ENCODE measurements at places on chromosomes 11 and 22.
A peak's percentile ranks its signal among the peaks of the same experiment; 100 is the strongest.

DNA sequence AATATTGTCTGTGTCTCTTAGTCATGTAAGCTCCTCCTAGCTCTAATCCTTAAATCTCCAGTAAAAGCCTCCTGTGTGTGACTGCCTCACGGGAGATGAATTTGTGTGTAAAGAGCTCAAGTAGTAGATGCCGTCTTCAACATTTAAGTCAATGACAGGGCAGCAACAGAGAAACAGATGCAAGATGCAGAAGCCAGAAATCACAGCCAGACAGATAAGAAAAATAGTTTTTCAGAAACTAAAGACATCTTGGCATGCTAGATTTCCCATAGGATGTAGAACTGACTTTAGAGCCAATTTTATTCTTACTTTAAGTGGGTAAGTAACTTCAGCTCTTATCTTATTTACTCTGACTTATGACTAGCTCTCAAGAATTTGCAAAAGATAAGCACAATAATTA, 652.8 kb downstream of the KCNA4 start:
- no peak for DNase-seq

DNA sequence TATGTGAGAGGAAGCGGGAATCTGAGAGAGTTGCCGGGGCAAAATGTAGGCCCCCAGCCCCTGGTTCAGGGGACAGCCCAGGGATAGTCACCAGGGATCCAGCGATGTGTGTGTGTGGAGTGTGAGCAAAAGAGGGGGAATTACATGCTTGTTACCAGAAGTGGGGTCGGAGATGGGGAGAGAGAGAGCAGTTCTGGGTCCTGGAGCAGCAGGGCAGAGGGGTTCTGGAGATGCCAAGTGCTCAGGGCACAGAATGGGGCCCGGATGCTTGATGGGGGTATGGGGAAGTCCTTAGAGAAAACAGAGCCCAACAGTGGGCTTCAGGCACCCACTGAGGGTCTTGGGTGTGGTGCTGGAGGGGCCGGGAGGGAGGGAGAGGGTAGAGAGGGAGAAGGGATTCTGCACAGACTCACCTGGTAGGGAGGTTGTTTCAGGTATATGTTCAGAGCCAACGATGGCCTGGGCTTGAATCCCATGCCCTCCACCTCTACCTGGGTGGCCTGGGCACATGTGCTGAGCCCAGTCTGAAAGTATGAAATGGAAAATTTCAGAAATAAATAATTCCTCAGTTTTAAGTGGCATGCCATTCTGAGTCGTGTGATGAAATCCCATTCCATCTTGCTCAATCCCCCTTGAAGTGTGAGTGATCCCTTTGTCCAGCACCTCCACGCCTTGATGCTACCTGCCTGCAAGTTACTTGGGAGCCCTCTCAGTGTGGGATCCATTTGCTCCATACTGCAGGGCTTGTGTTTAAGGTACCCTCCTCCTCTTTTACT, 12.4 kb downstream of the SMIM38 start:
- DNase-seq = peak; percentile 54

GRCh38 chr22:19596680-19597398, 72.6 kb upstream of the CLDN5 start:
- no peak for DNase-seq

- peak; percentile 92 for DNase-seq
Observed at GRCh38 chr22:45548991-45549761, 46.5 kb downstream of the FBLN1 start.

GRCh38 chr11:88418508-88418907, 81.0 kb upstream of the CTSC start:
- DNase-seq = no peak

- no peak for DNase-seq
Observed at GRCh38 chr11:59769828-59770227, 14.7 kb downstream of the STX3 start.

DNA sequence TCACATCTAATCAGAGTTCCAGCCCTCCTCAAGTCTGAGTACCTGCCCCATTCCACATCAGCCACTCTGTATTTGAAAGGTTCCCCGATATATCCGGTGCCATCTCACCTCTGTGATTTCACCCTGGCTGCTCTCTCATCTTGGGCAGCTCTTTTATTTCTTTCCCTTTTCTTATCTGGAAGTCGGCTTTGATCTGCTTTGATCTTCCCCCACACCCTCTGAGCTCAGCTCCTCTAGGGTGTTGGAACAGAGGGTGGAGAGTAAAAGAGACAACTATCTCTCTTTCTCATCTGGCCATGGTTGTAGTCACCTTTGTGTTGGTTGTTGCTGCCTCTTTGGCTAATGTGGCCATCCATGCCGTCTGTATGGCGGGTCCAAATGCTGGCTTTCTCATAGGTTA, 108.3 kb downstream of the ENTHD1 start:
- no peak for DNase-seq

- DNase-seq = no peak
Observed at GRCh38 chr11:10506008-10506370, 35.0 kb downstream of the RNF141 start.

- DNase-seq = no peak
Observed at GRCh38 chr22:49763696-49764095, 64.0 kb downstream of the BRD1 start.

DNA sequence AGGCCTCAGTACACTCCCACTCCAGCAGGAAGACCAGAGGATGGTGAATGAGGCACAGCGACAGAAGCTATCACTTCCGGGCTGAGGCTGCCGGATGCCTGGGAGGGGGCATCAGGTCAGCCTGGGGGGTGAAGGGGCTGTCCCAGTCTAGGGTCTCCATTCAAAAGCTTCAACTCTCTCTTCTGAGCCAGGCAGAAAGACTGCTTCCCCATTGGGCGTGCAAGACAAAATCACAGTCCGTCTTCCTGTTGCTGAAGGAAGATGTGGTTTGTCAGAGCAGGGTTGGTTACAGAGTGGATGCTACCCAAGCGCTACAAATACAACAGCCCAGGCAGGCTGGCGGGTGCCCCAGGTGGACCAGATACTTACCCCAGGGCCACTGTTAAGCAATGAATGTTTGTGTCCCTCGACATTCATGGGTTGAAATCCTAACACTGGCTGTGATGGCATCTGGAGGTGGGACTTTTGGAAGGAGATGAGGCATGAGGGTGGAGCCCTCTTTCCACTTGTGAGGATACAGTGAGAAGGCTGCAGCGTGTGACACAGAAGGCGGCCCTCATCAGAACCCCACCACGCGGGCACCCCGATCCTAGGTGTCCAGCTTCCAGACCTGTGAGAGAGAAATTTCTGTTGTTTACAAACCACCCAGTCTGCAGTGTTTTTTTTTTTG, 12.0 kb downstream of the UPK3A start:
- no peak for DNase-seq

- DNase-seq = no peak
Observed at GRCh38 chr22:38078046-38078840, 5.7 kb downstream of the SLC16A8 start.

DNA sequence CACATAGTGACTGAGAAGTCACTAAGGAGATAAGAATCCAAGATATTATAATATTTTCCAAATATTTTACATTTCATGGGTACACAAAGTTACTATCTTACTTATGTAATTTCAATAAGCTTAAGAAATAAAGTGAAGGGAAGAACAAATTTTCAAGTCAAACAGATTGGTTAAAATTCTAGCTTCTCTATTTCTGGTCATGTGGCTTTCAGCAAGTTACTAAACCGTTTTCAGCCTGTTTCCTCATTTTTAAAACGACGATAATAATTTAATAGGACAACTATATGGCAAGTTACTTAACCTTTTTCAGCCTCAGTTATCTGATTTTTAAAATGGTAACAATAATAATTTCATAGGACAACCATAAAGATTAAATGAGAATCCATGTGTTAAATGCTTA, 15.6 kb downstream of the DCUN1D5 start:
- DNase-seq = no peak

DNA sequence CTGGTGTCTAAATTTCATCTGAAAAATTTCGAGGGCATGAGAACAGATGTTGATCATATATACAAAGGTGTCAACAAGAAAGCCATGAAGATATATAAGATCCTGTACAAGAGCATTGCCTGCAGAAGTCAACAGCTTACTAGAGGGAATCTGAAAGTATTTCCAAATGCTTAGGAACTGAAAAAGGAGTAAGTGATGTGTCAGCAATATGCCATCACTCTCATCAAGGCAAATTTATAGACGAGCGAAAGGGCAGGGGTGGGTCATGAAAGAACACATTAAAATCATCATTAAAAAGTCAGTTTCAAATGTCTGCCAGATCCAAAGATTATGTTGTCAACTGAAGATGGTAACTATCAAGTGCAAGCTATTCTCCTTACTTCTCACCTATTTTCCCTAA, 1299.0 kb downstream of the LRRC4C start:
- DNase-seq = no peak

- DNase-seq = no peak
Observed at GRCh38 chr11:64013141-64013896, 22.4 kb upstream of the FLRT1 start.

DNA sequence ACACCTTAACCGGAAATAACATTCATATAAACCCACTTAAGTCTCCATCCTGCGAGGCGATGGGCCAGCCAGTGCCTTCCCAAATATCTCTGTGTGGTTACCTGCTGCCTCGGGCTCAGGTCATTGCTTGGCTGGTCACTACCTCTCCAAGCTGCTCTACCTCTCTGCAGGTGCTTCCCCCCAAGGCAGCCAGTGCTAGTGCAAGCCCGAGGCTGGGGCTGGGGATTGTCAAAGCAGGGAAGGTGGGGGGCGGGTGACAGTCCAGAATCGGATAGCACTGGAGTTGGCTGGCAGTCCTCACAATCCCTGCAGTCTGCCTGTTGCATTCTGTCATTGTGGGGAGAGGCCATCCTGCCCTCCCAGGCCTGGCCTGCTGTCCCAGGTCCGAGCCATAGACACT, 11.1 kb downstream of the MCHR1 start:
- no peak for DNase-seq

DNA sequence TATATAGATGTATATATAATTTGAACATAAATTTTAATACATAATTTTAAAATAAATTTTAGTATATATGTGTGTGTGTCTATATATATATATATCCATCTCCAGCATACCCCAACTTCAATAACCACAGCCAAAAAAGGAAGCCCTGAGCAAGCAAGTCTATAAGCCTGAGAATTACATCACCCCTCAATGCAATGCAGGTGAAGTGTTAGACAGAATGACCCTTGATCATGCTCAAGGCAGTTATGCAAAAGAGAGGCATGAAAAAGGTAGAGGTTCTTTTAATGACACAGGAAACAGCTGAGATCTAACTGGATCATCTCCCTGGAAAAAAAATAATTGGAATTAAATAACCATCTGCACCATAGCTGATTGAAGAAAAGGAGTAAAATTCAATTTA, 557.9 kb upstream of the ANO5 start:
- no peak for DNase-seq

GRCh38 chr11:78230161-78230877, 41.6 kb downstream of the USP35 start:
- DNase-seq = no peak

DNA sequence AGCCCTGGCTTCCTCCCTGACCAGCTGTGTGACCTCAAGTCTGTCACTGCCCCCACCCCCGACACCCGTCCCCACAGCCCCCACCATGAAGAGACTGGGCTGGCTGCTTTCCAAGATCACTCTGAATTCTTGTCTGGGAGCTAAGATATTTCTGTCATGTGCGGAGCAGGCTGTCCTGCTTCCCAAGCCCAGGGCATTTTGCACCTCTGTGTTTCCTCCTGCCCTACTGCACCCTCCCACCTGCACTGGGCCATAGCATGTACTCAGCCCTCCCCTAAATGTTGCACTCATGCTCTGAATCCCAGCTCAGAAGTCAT, 30.3 kb upstream of the MYEOV start:
- DNase-seq = no peak

GRCh38 chr11:101401245-101401644, 182.6 kb downstream of the TRPC6 start:
- peak; percentile 46 for DNase-seq

DNA sequence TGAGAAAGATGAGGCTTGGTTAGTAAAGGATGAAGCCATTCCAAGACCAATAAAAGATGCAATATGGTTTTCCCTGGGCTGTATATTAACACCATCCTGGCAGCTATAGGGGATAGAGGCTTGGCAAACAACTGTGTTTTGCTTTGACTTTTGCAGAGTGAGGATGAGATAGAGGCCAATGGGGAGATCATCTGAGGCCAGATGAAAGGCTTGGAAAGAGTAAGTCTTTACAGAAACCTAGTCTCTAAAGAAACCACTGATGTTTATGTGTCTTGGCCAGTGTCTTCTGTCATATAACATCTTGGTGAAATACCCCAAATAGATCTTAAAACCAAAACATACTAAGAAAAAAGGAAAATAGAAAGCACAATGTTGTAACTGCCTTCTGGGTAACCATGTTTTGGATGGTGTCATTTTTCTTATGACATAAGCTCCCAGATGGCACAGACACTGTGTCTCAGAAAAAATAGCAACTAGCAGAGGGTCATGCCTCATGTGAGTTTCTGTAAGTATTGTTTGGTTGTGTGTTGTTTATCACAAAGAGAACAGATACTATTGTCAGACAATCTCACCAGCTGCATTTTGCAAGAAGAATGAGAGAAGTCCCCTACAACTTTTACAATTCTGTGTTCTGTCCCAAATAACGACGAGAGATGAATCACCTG, 305.4 kb downstream of the ST3GAL4 start:
- no peak for DNase-seq

- DNase-seq = peak; percentile 53
Observed at GRCh38 chr22:24391836-24392217, 35.6 kb upstream of the ADORA2A start.

DNA sequence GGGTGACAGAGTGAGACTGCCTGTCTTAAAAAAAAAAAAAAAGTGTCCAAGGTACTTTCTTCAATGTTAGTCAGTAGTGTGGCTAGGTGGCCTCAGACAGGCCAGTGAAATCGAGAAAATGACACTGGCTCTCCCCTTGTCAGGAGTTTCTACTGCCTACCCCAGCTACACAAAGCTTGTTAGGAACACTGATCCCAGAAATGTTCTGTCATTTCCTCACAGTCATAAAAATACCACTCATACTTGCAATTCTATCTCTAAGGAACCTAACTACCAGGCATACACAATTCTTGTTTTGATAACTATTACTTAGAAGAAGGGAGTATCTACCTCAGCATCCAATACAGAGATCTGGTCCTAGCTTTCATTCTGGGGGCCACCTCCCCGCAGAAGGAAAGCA, 31.3 kb downstream of the ATP6V1E1 start:
- no peak for DNase-seq

DNA sequence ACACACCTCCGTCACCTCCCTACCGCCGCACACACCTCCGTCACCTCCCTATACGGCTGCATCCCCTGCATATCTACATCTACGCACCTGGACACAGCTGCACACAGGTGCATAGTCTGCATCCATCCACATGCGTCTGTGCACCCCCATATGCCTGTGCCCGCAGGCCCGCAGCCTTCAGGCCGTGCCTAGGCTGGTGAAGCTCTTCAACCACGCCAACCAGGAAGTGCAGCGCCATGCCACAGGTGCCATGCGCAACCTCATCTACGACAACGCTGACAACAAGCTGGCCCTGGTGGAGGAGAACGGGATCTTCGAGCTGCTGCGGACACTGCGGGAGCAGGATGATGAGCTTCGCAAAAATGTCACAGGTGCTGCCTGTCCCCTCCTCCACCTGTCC, 4.8 kb downstream of the PKP3 start:
- DNase-seq = no peak

- DNase-seq = no peak
Observed at GRCh38 chr22:47218671-47219070, 456.2 kb downstream of the TBC1D22A start.
